Right ventricle myocardium superior (tissue), 1 donor: ENCODE measurements at places on chromosomes 5 and 9.
A peak's percentile ranks its signal among the peaks of the same experiment; 100 is the strongest.

DNA sequence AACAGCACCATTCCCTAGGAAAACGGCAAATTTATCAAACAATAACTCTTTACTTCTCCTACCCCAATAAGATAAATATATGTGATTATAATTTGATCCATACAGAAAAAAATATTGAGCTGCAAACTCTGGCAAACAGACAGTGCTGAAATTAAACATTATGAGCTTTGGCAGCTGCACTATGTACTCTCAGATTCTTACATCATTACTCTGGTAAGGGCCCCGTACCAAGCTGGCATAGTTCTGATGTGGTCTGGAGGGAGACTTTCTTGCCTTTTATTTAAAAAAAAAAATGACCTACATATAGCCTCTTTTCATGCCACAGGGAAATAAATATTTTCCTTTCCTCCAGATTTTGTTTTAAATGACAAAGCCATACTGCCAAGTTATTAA is 95.0 kb downstream of the NR6A1 start:
- DNase-seq = no peak

DNA sequence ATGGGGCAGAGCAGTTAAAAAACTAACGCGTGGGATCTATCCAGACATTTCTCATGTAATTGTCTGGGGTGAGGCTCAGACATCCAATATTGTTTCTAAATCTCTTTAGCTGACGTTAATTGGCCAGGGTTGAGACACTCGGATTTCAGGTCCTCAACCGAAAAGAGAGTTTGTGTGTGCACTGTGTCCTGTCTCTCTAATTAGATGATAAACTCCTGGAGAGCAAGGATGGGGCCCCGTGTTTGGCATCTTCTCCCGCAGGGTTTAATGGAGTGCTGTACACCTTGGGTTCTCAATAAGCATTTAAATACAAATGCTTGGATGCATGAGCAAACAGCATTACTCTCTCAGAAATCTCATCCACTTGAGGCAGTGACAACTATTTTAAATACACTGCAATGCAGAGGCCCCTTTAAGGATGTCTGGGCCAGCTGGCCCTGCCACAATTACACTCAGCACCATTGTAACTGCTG is 139.6 kb downstream of the MTX3 start:
- DNase-seq = no peak

GRCh38 chr5:135217669-135218485 is 181.2 kb downstream of the MACROH2A1 start:
- DNase-seq = no peak

- DNase-seq = no peak
These were observed 22.0 kb upstream of the FREM1 start for GRCh38 chr9:14932231-14932630.

GRCh38 chr5:120454094-120454798 is 9.9 kb upstream of the PRR16 start:
- no peak for DNase-seq

- no peak for DNase-seq
These were observed 16.5 kb upstream of the SMIM32 start for GRCh38 chr5:136209346-136209910.

DNA sequence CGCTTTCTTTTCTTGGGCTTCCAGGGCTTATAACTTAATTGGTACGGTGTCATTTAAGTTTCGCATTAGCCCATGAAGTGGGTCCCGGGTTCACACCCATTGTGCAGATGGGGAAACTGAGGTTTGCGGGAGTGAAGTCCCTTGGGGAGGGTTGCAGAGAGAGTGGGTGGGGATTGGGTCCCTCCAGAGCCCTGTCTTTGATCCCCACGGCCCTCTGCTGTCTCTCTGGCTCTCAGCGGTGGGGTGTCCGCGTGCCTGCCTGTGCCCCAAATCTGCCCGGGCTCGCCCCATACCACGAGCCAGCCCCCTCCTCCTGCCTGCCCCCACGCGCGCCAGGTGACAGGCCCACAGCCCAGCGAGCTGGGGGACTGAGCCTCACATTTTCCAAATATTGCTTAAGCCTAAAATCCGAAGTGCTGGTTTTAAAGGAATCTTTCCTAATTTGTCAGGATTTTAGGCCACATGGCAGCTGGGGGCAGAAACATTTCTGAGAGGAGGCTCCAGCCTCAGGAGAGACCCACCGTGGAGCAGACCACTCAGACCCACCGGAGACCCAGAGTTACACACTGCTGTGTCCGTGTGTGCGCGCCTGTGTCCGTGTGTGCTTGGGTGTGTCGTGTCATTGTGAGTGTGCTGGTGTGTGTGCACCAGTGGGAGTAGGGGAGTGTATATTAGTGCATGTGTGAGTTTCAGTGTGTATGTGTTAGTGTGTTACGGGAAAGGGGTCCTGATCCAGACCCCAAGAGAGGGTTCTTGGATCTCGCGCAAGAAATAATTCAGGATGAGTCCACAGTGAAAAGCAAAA is 159.5 kb upstream of the IER5L start:
- no peak for DNase-seq

GRCh38 chr9:26516773-26517343 is 375.7 kb downstream of the CAAP1 start:
- no peak for DNase-seq

- no peak for DNase-seq
These were observed 835 bp downstream of the SRA1 start for GRCh38 chr5:140556438-140556837.

DNA sequence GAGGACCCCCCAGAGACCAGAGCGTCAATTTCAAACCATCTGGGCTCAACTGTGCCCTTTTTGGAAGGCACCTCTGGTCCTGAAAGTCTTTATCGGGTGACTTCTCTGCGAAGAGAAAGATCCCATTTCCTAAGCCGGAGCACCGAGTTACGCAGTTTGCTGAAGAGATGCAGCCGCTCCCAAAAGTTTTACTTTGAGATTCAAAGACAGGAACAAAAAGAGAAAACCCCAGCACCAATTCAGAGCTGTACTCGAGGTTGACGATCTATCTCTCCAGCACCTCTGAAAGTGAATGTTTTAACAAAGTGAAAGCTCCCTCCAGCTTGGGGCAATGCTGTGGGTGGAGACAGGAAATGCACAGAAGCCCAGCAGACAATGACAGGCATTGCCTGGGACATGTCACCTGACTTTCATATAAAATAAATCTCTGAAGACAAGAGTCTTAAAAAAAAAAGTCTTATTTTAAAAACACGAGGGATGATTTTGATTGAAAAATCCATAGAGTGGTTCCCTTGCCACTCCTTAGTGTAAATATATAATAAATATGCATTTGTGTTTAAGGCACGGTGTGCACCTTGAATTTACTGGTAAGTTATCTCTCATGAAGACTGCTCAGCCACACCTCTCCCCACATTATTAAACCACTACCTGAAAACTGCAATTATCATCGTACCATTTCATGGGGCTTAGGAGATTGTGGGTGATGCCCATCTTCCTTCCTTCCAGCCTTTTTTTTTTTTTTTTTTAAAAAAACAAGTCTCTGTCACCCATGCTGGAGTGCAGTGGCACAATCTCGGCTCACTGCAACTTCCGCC is 79.9 kb downstream of the FNBP1 start:
- DNase-seq = no peak

GRCh38 chr5:154707641-154708040 is 47.5 kb upstream of the LARP1 start:
- DNase-seq = no peak

- DNase-seq = no peak
These were observed 393.8 kb downstream of the GADD45G start for GRCh38 chr9:89998633-89999032.

DNA sequence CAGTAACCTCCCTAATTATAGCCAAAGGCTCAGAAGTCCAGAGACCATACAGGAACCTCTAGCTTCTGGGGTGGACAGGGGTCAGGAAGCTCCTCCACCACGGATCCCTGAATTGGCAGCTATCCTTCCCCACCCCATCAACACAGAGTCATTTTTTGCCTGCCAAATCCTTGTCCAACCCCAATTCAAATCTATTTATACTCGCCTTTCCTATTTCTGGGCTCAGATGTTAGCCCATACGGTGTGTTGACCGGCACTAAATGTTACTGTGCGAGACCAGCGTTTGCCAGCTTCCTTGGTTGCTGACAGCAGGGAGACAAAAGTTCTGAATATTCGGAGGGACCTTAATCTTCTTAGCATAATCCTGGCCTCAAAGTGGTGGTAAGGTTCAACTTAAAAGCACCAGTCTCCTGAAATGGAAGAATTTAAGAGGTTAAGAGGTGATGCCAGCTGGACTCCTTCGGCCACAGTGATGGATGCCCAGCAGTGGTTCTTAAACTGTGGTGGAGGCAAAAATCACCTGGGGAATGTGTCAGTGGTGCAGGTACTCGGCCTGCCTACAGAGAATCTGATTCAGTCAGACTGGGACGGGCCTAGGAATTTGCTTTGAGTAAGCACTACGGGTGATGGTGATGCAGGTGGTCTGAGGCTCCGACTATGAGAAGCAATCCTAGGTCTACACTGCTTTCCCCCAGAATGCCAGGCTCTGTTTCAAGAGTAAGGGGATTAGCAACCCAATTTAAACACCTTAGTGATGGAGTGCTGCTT is 204.8 kb upstream of the MEF2C start:
- no peak for DNase-seq

GRCh38 chr5:159440235-159440634 is 109.9 kb upstream of the IL12B start:
- DNase-seq = no peak

- DNase-seq = no peak
These were observed 232.3 kb downstream of the GAS1 start for GRCh38 chr9:86714999-86715398.

GRCh38 chr9:74001382-74001781 is 495.8 kb upstream of the RORB start:
- no peak for DNase-seq

GRCh38 chr5:158451993-158452672 is 593.2 kb upstream of the CLINT1 start:
- peak; percentile 52 for DNase-seq

GRCh38 chr9:125977223-125977622 is 230.1 kb downstream of the PBX3 start:
- DNase-seq = no peak

DNA sequence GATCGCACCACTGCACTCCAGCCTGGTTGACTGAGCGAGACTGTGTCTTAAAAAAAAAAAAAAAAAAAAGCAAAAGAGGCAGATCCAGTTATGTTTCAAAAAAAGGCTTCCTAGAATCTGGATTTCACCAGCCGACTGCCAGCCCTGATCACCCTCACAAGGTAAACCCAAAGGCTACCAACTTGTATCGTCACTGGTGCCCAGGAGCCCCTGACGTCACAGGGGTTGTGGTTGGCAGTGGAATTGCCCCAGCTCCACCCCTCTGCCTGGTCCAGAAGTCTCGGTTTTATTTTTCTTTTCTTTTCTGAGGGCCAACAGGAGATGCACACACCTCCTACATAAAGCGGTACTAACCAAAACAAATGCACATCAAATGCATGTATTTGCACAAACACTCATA is 6.0 kb upstream of the LMX1B start:
- DNase-seq = no peak

- no peak for DNase-seq
These were observed 6.5 kb downstream of the AMACR start for GRCh38 chr5:34001241-34001841.

GRCh38 chr9:105127863-105128220 is 116.6 kb upstream of the SLC44A1 start:
- no peak for DNase-seq

DNA sequence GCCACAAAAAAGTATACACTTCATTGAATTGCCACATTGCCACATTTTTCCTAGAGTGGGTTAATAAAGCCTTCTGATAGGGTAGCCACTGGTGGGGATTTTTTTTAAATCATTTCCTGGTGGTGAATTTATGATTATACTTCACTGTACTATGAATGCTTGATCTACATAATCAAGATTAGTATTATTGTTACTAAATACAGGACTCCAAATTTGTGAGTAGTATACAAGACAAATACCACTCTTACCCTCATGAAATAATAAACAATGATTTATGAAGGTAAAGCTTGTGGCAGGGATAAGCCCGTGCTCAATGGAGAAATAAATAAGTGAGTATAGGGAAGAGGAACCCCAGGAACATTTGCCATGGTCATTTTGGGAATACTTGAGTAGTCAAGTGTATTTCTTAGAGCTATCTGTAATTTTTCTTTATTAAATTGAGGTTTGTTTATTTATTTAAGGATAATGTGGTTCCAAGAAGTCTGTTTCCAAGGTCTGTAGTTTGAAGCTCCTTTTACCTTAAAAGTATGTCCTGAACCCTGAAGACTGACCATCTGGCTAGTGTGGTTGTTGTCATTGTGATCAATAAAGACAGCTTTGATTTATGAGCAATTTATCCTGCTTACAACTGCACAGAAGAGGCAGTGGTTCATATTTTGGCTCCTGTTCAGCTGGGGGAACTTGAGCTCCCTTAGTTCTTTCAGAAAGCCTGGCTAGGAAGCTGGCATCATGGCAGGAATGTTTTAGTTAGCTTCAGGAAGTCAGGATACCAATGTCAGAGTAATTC is 118.6 kb downstream of the ZSWIM6 start:
- DNase-seq = no peak

GRCh38 chr5:35046774-35047173 is 975 bp downstream of the AGXT2 start:
- DNase-seq = no peak

DNA sequence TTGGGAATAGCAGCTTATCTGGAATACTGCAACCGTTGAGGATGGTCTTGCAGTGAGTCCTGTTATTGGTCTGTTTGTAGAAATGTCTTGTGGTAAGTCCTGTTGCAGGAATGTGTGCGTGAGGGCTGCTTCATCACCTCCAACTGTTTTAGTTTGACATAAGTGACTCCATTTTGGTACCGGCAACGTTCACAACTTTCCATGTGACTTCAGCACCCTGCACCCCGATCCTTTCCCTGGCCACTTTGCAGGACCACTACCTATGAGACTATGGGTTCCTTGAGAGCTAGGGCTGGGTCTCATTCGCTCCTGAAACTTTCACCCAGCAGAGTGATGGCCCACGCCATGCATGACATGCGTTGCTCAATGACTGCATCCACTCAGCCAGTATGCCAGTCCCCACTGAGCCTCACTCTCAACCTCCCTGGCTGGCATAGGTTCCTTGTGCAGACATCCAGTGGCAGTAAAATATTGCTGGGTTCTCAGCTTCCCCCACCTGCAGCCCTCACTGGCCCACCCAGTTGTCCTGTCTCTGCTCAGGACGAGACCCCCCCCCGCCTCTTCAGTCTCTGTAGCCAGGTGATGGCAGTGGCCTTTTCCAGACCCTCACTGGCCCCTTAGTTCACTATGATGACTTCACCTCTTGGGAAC is 8.0 kb downstream of the SURF6 start:
- DNase-seq = no peak

DNA sequence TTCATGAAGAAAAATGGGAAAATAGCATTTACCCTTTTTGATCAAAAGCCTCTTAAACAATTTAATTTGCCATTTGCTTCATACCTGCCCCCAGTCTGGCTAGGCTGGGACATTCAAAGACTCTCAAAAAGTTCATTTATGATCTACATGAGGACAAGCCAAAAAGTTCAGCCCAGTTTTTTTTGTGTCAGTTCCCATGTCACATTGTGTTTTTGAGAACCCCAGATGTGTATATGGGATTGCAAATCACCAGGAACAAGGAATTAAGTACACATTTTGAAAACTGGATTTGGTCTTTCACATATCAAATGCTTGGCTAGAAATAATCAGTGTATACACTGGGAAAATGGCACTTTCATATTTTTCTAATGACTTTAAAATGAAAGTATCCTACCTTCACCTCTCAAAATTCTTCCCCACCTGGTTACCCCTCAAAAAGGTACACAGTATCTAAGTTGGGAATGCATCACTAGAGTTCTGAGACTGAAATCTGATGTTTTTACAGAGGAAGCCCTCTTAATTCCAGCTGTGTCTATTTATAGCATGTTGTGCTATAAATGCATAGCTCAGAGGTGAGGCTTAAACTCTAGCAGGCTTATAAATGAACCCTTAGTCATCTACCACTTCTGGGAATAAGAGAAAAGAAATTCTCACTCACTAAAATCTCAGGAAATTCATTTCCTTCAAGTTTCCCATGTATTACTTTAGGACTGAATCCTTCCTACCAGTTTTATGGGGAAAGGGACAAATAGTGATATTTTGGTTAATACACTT is 9.3 kb downstream of the STOM start:
- DNase-seq = no peak
